Stimulated activated CD8-positive, alpha-beta memory T cell treated with anti-CD3 and anti-CD28 coated beads, Interleukin-7, amount 100 ng/mL, for 1 hour (primary cell): ENCODE measurements at places on chromosomes 4 and X.

- no peak for DNase-seq
Observed at GRCh38 chr4:140654495-140654814, 85.7 kb upstream of the UCP1 start.

GRCh38 chrX:153782313-153782712 lies 1.5 kb downstream of the SRPK3 start:
- no peak for DNase-seq

GRCh38 chrX:151359931-151360871 lies 36.8 kb upstream of the VMA21 start:
- DNase-seq = no peak

- no peak for DNase-seq
Observed at GRCh38 chr4:38740303-38740702, 42.5 kb downstream of the TLR10 start.

DNA sequence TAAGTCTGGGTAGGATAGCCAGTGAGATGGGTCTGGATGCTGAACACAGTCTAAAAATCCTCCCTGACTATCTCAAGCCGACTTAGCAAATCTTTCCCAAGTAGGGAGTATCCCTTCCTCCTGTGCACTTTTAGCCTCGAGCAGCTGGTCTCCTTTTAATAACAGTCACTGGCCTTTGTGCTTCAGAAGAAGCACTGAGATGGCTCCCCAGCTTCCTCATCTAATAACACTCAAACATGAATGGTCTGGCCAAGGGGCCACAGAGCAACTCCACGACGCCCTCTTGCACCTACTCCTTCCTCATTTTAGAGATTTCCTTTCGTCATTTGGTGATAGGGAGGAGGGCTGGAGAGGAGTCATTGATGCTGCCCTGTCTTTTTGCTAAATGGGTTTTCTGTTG lies 78.8 kb upstream of the TMEM150C start:
- no peak for DNase-seq

GRCh38 chrX:136975684-136976470 lies 57.9 kb downstream of the GPR101 start:
- no peak for DNase-seq

DNA sequence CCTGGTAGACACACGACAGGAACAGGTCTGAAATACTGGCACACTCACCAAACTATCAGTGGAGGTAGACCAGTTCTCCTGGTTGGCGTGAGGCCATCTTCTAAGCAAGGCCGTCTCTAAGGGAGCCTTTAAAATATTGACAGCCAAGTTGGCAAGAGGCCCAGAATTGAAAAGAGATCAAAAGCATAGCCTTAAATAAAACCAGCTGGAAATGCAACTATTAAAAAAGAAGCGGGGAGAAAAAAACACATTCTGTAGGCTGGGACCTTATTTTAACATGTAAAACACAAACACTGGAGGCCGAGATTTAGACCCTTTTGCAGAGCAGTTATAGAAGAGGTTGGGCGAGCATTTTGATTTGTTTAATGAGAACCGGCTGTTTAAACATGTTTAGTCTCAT lies 233.0 kb upstream of the CLNK start:
- DNase-seq = no peak

DNA sequence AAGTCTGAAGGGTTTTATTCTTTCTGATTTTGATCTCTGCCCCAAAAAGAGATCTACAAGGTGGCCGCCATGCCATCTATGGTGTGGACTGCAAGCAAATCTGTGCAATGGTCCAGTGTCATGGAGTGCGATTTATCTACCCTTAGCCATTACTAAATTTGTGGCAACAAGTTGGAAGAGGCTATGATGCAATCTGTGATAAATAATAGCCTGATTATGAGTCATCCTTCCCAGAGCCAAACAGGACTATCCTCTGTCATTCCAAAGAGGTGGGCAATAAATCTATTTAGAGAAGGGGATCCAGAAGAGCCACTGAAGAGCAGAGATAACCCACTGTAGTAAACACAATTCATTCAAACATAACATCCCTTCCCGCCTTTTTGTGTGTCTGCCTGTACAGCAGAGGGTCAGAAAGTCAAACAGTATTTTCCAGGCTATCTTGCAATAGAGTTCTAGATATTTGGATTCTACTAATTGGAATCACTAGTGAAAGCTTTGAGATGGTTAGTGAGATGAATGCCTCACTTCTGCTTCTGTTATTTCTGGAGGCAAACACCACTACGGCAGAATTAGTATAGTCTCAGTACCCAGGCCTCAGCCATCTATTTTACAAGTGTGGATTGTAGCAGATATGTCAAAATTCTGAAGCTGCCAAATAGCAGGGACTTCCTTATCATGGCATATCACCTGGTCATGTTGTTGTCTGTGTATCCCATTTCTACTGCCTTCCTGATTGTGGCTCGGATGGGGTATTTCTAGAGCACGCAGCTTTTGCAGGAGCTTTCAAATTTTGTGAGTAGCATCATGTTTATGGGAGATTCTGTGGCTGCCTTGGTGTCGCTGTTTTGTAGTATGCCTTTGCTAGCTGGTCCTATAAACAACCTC lies 192.0 kb downstream of the SMIM20 start:
- DNase-seq = no peak

- no peak for DNase-seq
Observed at GRCh38 chrX:43375136-43375535, 281.0 kb upstream of the MAOA start.

DNA sequence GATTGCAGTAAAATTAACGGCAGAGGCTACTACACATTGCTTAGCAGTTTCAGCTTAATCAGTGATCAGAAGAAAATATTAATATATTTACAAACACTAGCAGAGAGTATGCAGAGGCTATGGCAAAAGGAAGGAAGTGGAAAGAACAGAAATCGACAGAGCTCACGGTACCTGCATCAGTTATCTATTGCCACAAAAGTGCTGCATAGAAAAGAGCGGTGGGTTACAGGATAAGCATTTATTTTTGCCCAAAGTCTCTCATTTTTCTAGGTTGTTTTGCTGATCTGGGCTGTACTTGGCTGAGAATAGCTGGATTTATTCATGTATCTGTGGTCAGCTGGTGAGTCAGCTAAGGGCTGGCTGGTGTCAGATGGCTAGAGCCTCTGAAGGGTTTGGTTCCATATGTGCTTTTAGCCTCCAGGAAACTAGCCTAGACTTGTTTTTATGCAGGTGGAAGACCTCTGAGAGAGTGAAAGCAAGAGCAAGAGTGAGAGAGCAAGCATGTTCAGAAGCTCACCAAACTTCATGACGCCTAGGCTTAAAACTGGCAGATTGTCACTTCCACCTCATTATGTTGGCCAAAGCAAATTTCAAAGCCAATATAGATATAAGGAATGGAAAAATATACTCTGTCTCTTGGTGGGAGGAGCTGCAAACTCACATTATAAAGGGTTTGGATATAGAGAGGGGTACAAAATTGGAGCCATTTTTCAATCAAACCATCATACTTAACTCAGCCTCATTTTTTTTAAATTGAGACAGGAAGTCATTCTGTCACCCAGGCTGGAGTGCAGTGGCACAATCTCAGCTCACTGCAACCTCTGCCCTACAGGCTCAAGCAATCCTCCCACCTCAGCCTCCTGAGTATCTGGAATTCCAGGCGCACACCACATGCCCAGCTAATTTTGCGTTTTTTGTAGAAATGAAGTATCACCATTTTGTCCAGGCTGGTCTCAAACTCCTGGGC lies 153.2 kb upstream of the RPL34 start:
- DNase-seq = no peak

GRCh38 chr4:113921089-113921794 lies 58.2 kb downstream of the ARSJ start:
- DNase-seq = no peak
